ENCODE measurements at places on chromosomes 3 and 15.

DNA sequence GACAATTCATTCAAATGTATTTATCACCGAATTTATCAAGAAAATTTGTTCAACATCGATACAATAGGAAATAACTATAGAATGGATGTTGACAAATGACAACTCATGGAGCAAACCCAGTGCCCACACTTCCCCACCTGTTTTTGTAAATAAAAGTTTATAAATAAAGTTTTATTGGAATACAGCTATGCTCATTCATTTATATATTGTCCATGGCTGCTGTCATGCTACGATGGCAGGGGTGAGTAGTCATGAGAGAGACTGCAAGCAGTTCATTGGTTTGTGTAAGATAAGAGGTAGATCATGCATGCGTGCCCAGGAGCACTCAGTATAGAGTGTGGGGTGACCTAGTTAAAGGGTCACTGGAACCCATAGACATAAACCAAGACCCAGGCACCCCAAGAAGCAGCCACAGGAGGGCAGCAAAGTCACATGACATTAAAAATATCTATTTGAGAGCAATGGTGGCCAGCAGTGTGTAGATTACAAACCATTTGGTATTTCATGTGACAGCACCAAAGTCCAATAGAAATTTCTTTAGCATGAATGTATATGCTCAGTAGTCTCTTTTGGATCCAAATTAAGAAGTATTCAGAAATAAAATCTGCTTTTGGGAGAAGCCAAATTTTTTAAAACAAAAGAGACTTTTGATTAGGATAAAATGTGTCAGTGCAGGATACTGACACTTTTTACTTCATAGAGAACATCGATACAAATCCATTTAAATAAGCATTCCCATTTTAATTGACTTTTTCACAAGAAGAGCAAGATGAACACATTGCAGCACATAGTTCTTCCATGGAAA, 794.8 kb downstream of the MCTP2 start:
- DNase-seq: no peak

GRCh38 chr3:4736284-4736861, 242.9 kb upstream of the BHLHE40 start:
- no peak for DNase-seq

- no peak for DNase-seq
Measured at GRCh38 chr3:49462222-49462621, 7.8 kb upstream of the DAG1 start.

DNA sequence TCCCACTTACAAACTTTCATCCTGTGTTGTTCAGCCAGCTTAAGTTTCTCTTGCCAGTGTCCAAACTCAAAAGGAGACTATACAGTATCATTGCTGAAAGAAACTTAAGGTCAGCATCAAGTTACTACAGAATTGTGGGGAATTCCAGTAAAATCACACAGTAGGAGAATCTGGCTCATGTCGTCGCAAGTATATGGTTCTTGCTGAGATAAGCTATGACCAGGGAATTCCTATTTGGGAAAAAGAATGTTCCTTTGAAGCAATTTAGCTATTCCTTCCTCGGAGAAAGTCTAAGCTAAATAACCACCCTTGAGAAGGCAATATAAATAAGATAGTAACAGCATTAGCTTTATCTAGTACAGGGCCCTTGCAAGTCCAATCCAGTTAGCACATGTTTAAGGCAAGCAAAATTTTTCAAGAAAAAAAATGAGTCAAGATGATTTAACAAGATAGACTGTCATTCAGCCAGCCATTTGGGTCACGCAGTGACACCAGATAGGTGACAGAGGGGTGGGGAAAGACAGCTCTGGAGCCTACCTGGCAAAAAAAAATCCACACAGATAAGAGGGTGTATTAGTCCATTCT, 78.2 kb upstream of the THBS1 start:
- DNase-seq: no peak

DNA sequence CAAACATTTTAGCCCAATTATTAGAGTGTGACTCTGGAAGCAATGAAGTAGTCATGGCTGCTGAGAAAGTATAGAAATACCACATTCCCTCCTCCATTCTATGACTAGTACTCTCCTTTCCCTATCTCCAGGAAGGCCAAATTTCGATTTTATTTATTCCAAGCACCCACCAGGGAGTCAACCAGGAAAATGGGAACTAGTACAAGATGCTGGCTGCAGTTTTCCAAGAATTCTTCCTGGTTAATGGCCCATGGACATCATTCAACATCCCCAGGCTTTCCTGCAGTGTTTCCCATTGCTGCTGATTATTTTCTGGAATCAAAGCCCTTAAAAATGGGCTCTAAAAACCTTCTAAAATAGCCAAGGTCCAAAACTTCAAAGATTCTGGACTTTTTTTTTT, 247.9 kb upstream of the STT3B start:
- no peak for DNase-seq

DNA sequence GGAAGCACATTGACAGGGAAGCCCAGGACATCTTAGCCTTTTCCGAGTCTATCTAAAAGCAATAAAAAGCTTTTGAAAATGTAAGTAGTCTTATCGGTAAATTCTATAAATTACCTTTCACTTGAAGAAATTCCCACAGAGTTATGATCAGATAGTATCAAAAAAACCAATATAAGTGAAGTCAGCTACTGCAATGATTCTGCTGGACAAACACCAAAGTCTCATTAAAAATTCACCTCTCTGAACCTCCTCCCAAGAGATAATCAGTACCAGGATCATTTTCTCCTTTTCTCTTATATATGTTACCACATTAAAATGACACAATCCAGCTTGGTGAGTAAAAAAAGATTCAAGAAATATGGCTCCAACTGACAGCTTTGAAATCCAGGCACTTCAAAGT, 69.2 kb downstream of the FRMD5 start:
- DNase-seq: no peak

DNA sequence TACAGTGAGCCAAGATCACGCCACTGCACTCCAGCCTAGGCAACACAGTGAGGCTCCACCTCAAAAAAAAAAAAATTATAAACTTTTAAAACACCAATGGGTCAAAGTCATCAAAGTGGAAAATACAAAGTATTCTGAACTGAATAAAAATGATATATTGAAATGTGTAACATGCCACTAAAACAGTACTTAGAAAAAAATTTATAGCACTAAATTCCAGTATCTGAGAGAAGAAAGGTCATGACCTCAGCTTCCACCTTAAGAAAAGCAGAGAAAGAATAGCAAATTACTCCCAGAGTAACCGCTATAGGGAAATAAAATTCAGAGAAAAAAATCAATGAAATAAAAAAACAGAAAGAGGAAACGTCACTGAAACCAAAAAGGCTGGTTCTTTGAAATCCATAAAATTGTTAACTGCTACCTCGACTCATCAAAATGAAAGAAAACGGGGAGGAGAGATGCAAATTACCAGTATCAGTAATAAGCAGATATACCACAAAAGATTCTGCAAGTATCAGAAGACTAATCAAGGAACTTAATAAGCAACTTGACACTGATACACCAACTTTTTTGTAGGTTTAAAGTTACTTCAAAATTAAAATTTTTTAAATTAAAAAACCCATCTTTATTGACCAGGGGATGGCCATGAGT, 20.8 kb downstream of the ATP13A3 start:
- DNase-seq: no peak

DNA sequence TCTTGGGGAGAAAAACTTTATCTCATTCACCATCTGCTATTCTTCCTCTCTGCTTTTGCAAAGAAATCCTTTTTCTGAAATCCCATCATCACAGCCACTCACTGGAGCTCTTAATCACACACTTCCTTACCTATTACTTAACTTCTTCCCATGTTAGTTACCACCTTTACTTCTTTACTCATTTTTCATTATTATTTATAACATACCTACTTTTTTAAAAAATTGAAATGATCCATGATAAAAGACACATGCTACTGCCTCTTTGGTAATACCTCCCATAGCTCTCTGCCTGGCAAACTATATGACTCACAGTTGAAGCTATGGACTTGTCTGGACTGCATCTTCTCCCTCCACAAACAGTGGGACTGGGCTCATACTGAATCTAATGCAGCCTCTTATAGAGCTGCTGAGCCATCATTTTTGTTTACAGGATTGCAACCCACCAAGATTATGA, 150.3 kb downstream of the TNIK start:
- no peak for DNase-seq

DNA sequence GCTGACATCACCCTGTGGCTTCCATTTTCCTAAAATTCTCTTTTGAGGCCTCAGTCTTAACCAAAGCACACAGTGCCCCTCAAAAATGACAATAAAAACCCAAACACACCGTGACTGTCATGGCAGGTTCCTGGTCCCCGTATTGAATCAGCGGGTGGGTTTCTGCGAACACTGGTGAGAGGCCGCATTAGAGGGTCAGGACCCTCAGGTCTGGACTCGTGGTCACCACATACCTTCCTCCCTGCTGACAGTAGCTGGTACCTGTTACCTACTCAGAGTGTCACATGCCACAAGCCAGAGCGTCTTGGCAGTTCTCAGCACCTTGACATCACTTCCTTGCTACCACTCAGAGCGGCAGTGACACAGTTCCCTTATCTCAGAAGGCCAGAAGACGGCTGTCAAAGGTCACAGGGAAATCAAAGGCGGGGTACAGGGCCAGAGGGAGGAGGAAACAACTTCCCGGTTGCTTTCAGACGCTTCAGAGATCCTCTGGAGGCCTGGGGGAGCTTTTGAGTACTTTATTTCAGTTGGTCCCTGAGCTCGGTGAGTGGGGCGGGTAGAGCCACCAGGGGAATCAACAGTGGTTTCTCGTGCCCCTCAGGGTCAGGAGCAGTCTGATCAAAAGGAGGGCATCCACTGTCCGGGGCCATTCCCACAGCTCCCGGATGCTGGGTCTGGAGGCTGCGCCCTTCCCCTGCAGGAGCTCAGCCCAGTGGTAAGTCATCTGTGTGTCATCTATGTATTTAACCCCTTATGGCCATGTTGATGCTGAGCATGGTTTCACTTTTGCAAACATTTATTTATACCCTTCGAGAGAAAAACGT, at the start of the genes CCR5AS and CCRL2:
Gene CCR5AS (minus strand): TSS at position 279 of the 824 bp plus-strand sequence.
Gene CCRL2 (plus strand): TSS at position 472 of the 824 bp plus-strand sequence. CDS start 821 bp downstream, outside the sequence.
- peak; percentile 48 for DNase-seq

DNA sequence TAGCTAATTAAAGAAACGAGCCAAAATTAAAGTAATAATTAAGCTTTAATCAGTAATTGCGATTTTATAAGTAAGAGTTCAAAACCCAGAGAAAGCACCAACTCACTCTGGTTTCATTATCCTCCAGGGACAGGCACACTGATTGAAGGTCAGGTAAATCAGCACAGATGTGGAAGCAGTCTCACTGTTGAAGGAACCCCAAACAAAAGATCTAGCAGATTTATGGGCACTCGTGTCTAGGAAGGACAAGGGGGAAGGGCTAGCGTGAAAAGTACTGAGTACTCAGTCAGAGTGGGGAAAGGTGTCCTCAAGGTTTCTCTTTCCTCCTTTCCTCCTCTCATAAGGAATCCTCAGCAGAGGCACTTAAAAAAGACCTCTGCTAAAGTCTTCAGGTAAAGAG, 320.1 kb downstream of the PYDC2 start:
- DNase-seq: no peak

DNA sequence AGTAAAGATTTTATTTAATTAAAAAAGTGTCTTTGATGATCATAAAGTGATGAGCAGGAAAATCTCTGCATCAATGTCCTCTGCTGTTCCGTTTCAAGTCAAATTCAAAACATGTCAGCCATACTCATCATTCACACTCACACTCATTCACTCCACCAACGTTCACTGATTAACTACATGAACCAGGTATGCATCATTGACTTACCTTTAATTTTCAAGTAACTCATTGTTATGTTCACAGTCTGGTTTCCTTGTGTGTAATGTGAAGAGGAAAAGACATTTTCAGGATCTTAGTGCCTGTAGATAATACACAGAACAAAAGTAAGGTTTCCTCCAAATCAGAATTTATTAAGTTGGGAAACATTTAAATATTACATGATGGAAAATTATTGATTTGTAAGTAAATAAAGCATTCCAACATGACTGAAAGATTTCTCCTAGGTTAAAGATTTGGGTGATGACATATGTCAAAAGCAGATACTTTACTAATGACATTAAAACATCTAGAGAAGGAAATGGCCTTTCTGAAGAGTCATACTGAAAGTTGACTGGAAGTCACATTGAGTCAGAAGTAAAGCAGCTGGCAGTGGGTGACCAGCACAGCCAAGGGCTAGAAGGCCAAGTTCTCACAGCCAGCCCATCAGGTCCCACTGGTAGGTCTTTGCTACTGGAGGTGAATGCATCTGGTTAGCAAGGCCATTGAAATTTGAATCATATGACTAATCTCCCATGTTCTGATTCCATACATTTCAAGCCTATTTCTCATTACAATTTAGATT, 251.9 kb downstream of the CDIN1 start:
- DNase-seq: no peak

- DNase-seq: no peak
Measured at GRCh38 chr3:65607101-65607500, 431.6 kb downstream of the MAGI1 start.

DNA sequence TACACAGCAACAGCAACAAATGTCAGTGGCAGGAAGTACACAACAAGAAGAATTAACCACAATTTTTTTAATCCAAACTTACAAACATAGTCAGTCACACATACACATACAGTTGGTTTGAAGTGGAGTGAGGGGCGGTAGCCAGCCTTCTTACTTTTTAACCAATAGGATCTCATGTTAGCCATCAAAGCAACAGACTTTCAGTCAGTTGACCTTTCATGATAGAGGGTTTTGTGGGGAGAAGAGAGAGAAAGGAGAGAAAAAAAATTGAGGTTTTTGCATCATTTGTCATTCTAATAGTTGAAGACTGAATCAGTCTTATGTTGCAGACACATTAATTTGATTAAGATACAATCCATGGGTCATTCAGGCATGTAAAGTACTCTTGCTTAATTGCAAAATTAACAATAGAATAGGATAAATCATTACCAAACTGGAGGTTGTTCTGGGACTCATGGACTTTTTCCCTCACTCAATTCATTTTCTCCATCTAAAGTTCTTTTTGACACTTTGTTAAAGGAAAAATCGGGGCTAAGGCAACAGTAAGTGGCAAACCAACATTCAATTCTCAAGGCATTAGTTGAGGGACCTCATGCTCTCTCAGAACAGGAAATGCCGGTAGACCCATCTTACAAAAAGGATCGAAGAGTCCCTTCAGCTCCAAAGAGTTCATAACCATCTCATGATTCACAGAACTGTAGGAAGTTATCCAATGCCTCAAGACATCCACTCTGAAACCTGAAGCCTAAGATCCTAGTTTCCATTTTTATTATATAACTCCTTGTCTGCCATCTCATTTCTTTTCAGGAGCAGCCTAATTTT, 159.5 kb upstream of the LPP start:
- no peak for DNase-seq

- DNase-seq: no peak
Measured at GRCh38 chr3:87968668-87969067, 90.1 kb downstream of the CGGBP1 start.

- no peak for DNase-seq
Measured at GRCh38 chr3:28777806-28778475, 429.3 kb upstream of the AZI2 start.
